ENCODE measurements at places on chromosomes 3 and 15. TPM values are rescaled to one million over a fixed set of nuclear protein-coding genes. Genes with fewer than 3 reads are reported as not detected.
A peak's percentile ranks its signal among the peaks of the same experiment; 100 is the strongest.

ITIH1 gene
- not detected for total RNA-seq

GABRR3 gene
- total RNA-seq, result not detected

UBL7 gene
- 52.2 TPM for total RNA-seq

- DNase-seq, result no peak
Observed at GRCh38 chr3:142574665-142575064, 3.9 kb downstream of the ATR start.

- DNase-seq, result peak; percentile 56
Observed at GRCh38 chr15:63826528-63826927, 7.2 kb downstream of the HERC1 start.

GRCh38 chr15:57003418-57003817 is 85.0 kb downstream of the TCF12 start:
- no peak for DNase-seq

- no peak for DNase-seq
Observed at GRCh38 chr3:105409364-105409763, 42.7 kb downstream of the ALCAM start.

GRCh38 chr3:144463911-144464310 is 492.3 kb downstream of the DIPK2A start:
- no peak for DNase-seq
